ENCODE measurements at places on chromosomes 7 and 10.

GRCh38 chr10:2890093-2890492 is 177.3 kb upstream of the PFKP start:
- no peak for DNase-seq

GRCh38 chr7:73350306-73351068 is 22.5 kb downstream of the FKBP6 start:
- DNase-seq: no peak

GRCh38 chr7:20385126-20385525 is 54.4 kb downstream of the ITGB8 start:
- DNase-seq: no peak

DNA sequence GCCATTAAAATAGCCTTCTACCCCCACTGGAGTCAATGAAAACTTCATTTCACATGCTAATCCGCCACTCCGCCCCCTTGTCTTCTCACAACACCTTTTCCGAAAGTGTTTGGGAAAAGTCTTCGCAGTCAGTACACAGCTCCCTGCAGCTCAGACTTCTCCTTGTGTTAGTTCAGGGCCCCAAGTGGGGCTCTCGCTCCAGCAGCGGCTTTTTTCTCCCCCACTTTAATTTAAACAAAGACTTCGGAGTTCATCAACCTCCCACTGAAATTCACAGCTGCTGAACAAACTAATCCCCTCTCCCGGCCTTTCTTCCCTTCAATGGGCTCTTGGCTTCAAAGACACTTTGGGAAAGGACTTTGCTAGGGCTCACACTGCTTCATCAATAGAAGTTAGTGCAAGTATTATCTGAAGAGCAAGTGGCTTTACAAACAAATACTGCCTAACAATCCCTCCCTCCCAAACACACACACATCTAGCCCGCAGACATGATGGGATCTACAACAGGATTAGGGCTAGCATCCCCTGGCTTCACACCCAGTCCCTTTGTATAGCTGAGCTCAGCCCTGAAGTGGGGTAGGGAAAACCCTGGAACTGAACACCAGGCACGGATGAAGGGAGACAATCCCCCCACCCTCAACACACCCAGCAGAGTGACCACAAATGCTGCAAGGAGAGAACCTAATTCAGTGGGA is 23.1 kb downstream of the WNT8B start:
- DNase-seq: no peak

DNA sequence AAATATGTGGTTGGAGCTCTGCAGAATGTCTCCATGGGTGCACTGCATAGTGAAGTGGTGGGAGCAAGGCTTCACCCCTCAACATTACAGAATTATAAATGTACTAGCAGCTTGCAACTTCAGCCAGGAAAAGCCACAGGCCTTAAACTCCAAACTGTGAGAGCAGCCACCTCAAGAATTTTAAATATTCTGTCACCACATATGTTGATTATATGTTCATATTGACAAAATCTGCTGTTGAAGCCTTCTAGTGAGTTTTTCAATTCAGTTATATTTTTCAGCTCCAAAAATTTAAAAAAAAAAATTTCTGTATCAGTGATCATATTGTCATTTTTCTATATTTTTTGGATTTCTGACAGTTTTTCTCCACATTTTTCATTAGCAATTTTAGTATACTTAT is 30.9 kb upstream of the AKR1C2 start:
- no peak for DNase-seq

DNA sequence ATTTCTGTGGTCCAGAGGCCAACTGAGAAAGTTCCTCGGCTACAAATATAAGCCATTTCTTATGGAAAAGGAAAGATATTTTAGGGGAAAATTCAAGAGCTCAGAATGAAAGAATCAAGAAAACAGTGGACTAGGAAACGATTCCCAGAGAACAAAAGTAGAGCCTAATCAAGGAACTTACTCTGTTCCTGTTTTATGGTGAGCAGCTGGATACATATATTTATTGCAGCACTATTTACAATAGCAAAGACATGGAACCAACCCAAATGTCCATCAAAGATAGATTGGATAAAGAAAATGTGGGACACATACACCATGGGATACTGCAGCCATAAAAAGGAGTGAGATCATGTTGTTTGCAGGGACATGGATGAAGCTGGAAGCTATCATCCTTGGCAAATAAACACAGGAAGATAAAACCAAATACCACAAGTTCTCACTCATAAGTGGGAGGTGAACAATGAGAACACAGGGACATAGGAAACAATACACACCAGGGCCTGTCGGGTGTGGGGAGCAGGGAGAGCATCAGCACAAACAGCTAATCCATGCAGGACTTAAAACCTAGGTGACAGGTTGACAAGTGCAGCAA is 298.7 kb downstream of the THSD7A start:
- no peak for DNase-seq

DNA sequence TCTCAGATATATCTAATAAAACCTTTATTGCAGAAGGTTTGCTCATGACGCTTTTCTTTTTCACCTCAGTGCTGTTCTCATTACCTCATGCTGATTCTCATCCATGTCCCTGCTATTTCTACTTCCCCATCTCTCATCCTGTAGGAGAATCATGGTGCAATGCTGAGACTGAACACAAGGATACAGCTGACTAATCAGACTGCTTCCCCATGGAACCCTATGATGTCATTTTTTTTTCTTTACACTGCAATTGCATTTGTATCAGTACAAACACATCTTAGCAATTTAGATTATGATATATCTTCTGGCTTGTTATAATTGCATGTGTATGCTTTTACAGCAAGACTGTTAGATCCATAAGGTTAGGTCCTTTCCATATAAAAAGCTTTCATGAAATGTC is 93.7 kb downstream of the SEMA3A start:
- DNase-seq: no peak
